ENCODE measurements at places on chromosomes 13 and 19.

DNA sequence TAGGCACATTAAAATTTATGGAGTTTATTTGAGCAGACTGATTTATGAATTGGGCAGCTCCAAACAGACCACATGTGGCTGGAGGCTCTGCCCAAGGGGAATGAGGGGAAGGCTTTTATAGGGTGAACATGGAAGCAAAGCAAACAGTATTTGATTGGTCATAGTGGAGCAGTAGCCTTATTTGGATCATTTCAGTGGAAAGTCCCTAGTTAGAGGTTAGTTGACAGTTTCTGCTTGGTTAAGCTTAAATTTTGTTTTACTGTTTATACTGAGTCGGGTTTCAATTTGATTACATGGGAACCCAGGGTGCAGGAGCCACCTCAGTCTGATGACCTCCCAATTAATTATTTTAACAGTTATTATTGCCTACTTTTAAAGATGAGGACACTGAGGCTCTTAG lies 140.5 kb downstream of the NDFIP2 start:
- no peak for DNase-seq

DNA sequence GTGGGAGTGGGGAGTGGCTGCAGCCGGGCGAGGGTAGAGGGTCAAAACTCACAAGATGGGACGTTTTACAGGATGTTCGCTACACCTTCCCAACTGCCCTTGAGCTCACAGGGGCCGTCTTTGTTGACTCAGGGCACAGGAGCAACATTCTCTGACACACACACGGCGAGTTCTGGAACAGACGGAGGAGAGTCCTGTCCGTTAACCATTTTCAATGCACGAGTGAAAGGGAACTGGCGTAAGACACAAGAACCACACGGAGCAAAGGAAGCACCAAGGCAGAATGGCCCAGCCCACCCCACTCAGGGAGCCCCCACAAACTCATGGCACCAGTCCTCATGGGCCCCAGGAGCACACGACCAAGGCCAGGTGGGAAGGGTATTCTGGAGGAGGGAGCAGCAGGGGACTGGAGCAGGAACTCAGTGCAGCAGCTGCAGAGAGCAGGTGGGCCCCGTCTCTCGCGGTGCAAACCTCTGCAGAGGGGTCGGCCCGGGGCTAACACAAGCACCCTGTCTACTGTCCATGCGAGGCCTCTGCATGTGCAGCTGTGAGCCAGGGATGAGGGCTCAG lies 37.9 kb upstream of the ISYNA1 start:
- no peak for DNase-seq

DNA sequence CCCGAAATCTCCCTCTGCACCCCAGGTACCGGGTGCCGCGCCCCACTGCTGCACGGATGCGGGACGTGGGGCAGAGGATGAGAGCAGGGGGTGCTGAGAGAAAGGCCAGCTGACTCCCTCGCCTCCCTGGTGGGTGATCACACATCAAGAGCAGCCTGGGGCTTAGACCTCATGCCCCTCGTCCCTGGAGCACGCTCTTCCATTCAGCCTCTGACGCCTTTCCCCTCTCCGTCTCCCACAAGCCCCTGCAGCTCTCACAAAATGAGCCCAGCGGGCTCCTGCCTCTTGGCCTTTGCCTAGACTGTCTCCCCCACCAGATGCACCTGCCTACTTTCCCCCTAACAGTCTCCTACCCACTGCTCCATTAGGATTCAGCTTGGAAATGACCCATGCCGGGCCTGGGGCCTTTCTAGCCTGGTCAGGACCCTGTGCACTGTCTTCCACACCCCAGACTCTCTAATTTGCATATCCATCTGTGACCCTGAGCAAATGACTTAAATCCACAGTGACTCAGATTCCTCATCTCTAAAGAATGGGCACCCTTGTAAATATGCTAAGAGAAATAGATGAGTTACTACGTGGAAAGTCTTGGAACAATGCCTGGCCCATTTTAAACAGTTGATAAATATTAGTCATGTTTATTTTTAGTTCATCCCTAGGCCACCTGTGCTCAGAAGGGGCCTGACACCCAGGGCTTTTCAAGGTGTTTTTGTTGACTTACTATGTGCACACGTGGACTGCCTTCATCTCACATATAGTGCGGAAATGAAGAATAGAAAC lies 582 bp upstream of the PTPRH start:
- no peak for DNase-seq

DNA sequence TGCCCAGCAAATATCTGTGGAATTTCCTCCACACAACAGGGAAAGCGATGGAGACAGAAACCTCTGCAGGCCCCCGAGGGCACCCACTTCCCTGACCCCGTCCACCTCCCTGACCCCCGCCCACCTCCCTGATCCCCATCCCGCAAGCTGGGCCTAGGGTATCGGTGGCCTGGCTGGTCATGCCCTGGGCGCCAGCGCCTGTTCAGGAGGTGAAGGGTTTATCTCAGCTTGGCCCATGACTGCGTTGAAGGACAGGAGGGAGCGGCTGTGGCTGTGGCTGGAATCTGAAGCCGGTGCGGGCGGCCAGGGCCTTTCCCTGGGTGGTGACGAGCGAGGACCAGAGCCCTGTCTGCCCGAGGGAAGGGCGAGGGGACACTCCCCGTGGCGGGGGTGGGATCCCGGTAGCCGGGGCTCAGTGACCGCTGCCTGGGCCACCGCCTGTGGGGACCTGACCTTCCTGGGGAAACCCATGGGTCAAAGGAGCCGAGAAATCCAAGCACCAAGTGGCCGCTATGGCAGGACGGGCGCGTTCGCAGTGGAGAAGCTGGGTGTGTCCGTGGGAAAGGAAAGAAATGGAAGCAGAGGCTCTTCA lies 20.7 kb downstream of the GAS6 start:
- DNase-seq: no peak

- no peak for DNase-seq
These were observed 5.7 kb upstream of the DIAPH3 start for GRCh38 chr13:60169239-60170031.

GRCh38 chr19:40585241-40585981 lies 8.7 kb downstream of the SHKBP1 start:
- no peak for DNase-seq

- no peak for DNase-seq
These were observed 4.1 kb downstream of the ATP8A2 start for GRCh38 chr13:25375727-25376358.

Data from vagina (tissue), 2 donors.